NCI-H187 treated with DMSO at 0.1 percent for 48 hours (cell line): ENCODE measurements at places on chromosomes 6 and 20.

GRCh38 chr20:20519269-20519668 lies 151.4 kb downstream of the INSM1 start:
- DNase-seq, result no peak

DNA sequence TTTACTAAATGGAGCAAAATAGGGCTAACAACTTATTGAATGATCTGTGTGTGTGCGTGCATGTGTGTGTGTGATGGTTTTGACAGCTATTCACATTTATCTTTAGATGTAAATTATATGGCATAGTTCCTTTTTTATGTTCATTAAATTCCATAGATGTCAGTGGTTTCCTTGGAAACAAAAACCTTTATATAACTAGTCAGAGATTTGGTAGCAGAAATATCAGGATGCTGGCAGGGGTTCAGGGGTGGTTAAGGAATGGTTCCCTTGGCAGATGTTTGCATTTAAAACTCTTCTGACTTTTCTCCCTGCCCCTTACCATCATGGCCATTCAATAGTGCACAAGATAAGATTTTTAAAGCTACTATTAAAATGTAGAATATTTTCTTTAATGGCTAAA lies 256.6 kb downstream of the PLCB1 start:
- no peak for DNase-seq

DNA sequence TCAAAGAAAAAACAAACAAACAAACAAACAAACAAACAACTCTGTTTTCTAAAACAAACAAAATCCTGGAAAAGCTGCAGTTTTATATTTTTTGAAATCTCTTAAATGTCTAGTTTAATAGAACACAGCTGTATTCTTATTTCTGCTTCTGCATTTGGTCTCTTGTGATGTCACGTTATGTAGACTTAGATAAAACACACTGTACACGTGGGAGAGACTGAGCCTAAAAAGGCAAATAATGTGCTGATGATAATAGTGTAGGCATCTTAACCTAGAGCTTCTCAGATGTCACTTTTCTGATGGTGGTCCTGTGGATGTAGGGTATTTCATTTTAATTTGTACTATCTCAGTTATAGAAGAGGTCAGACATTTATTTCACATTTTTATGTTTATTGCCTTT lies 261.7 kb downstream of the UTRN start:
- no peak for DNase-seq

GRCh38 chr6:116381000-116381399 lies 10.3 kb downstream of the DSE start:
- DNase-seq, result no peak

DNA sequence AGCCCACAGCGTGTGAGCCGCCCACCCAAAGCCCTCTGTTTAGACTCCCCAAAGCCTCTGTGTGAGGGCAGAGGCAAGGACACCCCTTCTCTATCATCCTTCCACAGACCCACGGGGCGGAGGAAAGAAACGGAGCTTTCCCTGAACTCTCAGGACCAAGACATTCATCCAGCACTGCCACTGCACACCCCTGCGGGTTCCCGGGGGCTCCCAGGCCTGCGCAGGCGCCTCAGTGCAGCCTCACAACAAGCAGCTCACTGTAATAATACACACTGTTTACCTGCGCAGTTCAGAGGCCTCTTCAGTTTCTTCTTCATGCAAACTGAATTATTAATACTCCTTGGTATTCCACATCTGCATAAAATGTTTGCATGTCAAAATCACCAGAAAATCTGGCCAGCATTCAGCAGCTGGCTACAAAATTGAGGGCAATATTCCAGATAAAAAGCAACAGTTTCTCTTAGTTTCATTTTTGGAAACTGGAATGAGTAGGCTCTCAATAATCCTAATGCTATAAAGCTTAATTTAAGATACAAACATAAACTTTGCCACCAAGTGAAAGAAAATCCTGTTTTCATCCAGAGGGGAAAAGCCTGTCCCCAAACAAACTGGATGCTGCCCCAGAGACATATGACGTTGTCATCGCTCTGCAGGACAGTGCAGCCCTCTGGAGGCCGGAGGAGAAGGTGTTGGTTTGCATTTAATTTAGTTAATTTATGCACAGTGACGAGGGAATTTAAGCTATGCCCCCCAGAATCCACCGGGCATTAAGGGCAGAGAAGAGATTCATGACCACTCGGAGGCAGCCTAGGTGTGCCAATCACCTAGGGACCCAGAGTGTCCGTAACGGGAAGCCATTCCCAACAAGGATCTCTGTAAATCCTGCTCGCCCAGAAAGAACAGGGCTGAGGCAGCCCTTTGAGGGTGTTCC lies 45.3 kb downstream of the NINL start:
- DNase-seq, result no peak
